ENCODE measurements at places on chromosomes 12 and 14. TPM values are rescaled to one million over a fixed set of nuclear protein-coding genes. Genes with fewer than 3 reads are reported as not detected.

FGFR1OP2 gene
- 38.0 TPM for total RNA-seq

GRCh38 chr12:93122569-93123091 is 193.5 kb upstream of the EEA1 start:
- H3K27me3 ChIP-seq: no peaks in the 10 kb centered on the region
- H3K27ac ChIP-seq: no peak overlapping the region
- no peak overlapping the region for H3K4me3 ChIP-seq
- H3K36me3 ChIP-seq: no peaks in the 10 kb centered on the region
- no peaks in the 10 kb centered on the region for H3K4me1 ChIP-seq

ABCC9 gene
- 0.19 TPM for total RNA-seq

DNA sequence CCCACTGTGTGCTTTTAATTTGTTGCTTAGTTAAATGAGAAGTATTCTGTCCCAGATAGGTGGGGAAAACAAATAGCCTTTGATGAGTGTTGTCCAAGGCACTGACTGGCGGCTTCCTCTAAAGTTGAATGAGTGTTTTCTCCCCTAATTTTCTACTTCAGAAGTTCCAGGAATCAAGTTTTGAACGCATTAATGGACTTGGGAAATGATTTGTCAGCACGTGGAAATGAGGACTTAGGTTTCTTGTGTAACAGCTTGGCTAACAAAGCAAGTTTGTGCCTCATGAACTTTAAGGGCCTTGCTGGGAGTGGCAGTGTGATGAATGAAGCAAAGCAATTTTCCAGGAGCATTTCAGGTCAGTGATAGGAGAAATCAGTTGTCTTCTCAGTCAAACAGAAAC is 56.9 kb downstream of the LIN52 start:
- H3K36me3 ChIP-seq: no peaks in the 10 kb centered on the region
- H3K4me1 ChIP-seq: peaks cover 23% of the 10 kb centered on the region
- no peak for DNase-seq
- H3K27me3 ChIP-seq: no peaks in the 10 kb centered on the region
- no peak overlapping the region for H3K4me3 ChIP-seq

DNA sequence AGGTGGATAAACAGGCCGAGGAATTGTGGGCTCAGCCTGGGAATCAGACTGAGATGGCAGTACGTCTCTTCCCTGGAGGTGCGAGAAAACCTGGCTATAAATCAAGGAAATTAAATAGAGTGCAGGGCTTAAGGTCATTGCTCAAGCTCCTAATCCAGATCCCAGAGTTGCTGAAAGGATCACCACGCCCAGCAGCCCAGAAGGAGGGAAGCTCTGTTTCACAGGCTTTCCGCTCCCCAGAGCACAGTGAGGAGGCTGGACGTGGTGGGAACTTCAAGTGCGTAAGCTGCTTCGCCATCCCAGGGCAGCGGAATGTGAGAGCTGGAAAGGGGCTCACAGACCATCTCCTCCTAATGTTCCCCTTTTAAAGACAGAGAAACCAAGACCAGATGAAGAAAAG is 651.6 kb upstream of the TBX3 start:
- no peaks in the 10 kb centered on the region for H3K4me1 ChIP-seq
- no peaks in the 10 kb centered on the region for H3K27me3 ChIP-seq

All from activated T-cell treated with anti-CD3 and anti-CD28 coated beads, Interleukin-2, amount 50 U/mL, for 72 hours (primary cell).